Right renal cortex interstitium (tissue), 3 donors: ENCODE measurements at places on chromosomes 16 and 17. TPM values are rescaled to one million over a fixed set of nuclear protein-coding genes. Genes with fewer than 3 reads are reported as not detected.

The FBXO39 gene
- 0.14 TPM for polyA plus RNA-seq

The CPHXL2 gene
- polyA plus RNA-seq: not detected

The HBA2 gene
- 905 TPM for polyA plus RNA-seq

The GP1BA gene
- polyA plus RNA-seq: 1.6 TPM

The WNT3 gene
- polyA plus RNA-seq: 2.1 TPM

The SSTR5 gene
- 0.21 TPM for polyA plus RNA-seq
